Vagina (tissue), 2 donors: ENCODE measurements at places on chromosomes 7 and 10.

DNA sequence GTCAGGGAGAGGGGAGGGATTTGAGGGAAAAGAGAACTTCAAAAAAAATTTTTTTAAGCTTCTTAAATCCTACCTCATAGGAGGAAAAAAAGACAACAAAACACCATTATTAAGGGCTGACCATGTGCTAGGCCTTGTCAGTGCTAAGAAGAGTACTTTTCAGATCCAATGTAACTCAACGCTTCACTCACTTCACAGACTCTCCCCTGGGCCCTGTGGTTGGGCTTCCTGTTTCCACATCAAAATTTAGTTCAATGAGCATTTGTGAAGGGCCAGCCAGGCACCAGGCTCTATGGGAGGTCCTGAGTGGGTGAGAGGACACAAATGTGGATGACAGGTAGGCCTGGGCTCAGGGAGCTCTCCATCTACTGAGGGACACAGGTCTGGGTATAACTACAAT lies 249.8 kb downstream of the PTEN start:
- no peak for DNase-seq

DNA sequence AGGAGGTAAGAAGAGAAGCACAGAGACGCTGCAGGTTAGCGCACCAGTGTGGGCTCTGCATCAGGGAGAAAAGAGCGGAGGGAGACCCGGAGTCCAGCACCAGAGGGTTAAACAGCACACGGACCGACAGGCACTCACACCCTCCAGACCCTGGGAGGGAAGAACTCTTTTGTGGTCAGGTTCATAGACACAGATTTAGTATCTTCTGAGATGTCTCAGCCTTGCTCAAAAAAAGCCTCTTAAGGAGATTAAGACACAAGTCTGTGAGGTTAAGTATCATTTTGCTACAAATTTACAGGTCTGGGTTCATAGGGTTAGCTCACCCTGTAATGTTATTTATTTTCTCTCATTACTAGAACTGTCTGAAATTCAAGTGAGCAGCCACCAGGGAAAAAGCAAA lies 16.8 kb upstream of the NDST2 start:
- no peak for DNase-seq

DNA sequence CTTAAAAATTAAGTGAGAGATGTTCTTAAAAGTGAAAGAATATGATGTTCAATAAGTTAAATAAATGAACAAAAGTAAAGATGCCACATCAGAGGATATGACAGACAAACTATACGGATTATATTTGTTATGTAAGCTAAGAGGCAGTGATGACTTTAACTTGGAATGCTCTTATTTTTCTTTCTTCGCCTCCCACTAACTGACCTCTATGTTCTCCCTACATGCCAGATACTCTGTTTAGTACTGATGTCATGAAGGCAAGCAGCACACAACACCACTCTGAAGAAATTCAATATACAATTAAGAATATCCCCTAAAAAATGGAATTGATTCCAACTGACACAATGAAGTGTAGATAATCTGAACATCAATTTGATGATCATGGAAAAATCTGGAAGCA lies 223.4 kb downstream of the DOCK4 start:
- DNase-seq, result no peak

GRCh38 chr7:111960984-111961383 lies 245.2 kb downstream of the DOCK4 start:
- no peak for DNase-seq

DNA sequence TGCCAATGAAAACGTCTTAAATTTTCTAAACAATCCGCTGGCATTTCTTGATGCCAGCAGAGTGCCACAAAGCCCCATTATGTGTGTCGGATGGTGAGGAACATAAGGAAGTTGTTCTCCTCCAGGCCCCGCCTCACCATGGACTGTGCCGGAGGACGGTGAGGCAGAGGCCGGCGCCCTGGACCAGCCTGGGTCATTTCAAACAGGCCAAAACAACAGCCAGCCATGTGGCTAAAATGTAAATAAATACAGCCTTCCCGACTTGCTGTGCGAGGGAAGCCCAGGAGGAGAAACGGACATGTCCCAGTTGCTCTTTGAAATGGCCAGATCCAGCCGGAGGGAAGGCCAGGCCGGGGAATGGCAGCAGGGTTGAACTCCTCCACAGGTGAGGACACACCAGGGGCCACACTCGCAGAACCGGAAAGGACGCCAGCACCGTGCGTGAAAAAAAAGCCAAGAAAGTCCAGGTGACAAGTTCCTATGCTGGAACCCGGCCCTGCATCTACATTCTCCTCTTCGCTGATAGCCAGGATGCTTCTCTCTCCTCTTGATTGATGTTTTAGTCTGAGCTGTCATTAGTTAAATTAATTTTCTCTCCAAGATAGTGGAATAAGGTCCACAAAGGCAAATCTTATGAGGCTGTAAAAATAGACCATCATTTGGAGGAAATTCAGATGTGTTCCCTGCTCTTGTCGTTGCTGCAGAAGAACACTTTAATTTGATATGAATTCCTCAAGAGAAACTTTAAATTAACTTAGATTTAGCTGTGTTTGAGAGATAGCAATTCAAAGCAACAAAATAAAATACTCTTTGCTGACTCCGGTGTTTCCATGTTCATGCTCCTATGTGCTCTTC lies 64.6 kb downstream of the EBF3 start:
- no peak for DNase-seq
